Stimulated activated CD4-positive, alpha-beta T cell treated with anti-CD3 and anti-CD28 coated beads, TNF-alpha, amount 100 ng/mL, for 1 hour (primary cell): ENCODE measurements at places on chromosomes 7 and 10.

- no peak for DNase-seq
These were observed 54.8 kb downstream of the MINDY3 start for GRCh38 chr10:15805395-15806058.

DNA sequence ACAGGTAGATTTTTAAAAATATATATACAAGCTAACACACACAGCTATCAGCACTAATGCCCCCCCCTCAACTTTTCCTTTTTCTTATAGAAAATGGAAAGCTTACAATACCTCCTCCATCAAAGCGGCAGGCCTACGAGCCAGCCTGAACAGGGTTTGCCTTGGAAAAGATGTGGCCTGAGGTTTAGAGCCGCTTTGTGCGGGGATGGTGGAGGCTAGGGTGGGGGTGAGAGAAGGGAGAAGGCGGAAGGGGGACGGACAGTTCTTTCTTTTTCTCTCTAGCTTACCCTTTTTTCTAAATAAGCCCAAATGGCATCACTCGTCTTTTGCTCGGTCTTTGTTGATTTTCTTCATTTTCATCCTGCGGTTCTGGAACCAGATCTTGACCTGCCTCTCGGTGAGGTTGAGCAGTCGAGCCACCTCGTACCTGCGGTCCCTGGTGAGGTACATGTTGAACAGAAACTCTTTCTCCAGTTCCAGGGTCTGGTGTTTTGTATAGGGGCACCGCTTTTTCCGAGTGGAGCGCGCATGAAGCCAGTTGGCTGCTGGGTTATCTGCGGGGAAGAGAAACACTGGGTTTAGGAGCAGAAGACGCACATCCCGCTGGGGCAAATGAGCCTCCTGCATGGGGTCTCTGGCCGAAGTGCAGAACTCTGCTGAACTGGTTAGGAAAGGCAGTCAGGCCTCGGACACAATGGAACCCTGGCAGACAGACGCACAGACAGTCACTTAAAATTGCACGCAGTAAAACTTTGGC is 1.9 kb downstream of the HOXA9 start:
- no peak for DNase-seq

GRCh38 chr7:152966189-152966588 is 206.6 kb downstream of the ACTR3B start:
- no peak for DNase-seq

- DNase-seq = no peak
These were observed 44.1 kb downstream of the NPY start for GRCh38 chr7:24328050-24328449.

DNA sequence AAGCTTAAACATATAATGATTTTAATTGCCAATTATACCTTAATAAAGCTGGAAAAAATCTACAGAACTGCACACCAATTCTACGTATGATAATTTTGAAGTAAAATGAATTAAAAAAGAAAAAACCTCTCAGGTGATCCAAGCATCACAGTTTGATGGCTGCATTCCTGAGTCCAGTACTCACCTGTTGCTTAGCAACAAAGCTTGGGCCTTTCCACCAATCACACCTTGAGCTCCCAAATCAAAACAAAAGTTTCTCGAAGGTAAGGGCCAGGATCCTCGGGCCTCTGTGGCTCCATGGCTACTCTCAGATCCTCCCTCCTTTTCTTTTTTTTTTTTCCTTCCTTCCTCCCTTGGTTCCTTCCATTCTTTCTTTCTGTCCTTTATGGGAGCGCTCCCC is 137.2 kb upstream of the PCBD1 start:
- no peak for DNase-seq

GRCh38 chr10:113369365-113369694 is 183.5 kb upstream of the HABP2 start:
- no peak for DNase-seq

DNA sequence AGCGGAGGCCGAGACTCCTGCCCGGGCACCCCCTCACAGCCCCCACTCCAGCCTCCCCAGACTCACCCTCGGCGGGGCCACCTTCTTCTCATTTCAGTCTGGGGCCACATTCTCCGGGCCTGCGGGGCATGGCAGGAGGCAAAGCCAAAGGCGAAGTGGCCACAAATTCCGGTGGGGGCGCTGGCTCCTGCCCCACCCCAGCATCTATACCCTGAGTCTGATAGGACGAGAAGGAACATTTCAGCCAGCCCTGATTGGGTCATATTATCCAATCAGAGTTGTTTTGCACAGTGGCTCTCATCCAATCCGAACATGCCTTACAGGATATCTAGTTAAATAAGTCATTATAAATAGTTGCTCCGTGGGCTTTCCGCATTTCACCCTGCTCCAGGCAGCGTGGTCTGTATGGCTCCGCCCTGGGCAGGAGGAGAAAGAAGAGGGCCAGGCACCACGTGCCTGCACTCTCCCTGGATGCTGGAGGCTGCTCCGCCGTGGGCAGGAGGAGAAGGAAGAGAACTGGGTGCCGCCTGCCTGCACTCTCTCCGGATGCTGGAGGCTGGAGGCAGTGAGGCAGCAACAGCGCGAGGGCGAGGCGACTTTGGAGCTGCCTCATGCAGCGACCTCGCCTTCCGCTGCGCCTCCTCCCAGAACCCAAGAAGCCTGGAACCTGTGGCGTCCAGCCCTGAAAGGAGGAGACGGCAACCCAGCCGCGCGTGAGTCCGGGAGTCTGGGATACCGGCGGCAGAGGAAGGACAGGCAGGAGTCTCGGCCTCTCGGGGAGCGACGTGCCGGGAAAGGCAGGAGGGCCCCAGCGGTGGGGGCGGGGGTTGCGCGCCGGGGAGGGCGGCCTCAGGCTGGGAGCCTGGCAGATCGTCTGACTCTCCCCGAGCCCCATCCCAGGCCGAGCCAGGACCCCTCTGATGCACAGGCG is 162.9 kb downstream of the ZNF33B start:
- no peak for DNase-seq

DNA sequence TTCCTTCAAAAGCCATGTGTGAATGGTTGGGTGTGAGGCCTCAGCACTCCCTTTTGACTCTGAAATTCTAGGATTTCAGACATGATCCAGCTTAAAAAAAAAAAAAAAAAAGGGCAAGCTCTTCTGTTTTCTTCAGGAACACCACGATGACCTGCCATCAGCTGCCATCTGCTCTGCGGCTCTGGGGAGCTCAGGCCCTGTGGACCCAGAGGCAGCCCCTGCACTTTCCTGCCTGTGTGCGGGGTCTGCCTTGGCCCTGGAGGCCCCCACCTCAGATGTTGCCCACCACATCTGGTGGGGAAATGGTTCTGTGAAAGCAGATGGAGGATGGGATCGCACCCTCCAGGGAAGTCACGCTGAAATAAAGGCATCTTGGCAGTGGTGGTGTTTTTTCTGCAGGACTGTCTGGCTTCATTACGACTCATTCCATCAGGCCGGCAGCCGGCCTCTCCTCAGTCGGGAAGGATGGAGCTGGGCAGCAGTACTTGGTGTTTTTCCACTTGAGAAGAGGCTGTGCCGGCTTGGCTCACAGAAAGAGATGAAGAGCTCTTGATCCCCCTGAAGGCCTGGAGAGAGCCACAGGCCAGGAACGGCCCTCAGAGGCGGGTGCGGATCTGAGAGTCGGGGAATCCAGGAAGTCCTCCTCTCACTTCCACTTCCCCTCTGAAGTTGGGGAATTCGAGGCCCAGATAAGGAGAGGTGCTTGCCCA is 66.1 kb upstream of the AQP1 start:
- DNase-seq = no peak

DNA sequence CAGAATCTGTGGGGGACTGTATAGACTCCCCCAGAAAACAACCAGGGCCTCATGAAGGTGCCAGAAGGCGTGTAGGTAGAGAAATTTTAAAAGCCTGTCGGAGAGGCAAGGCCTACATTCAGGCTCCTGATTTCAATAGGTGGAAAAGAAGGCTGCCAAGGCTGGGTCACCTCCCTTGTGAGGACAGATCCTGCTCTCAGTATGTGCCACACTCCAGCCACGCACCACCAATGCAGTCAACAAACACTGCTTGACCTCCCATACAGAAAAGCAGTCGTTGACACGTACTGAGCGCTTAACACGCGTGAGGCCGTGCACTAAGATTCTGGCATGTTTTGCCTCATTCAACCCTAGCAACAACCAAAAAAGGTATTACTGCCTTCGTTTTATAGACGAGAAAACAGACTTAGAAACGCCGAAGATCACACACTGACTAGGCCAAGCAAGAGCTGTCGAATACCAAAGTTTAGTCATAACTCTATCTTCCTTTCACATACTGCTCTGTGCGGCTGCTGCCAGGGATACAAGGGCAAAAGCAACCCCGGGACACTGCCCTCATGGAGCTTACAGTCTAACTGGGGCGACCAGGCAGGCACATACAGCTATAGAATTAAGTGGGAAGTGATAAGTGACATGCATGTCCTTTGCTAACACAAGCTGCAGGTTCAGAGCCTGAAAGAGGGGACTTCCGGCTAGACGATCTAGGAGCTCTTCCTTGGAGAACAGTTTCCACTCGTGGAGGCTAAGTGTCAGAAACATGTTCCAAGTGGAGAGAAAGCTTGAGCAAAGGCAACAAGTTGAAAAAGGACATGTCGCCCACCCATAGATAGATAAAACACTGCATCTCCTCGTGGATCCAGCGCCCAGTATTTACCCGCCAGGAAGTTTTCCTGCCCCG is 797 bp upstream of the NKX2-3 start:
- no peak for DNase-seq

DNA sequence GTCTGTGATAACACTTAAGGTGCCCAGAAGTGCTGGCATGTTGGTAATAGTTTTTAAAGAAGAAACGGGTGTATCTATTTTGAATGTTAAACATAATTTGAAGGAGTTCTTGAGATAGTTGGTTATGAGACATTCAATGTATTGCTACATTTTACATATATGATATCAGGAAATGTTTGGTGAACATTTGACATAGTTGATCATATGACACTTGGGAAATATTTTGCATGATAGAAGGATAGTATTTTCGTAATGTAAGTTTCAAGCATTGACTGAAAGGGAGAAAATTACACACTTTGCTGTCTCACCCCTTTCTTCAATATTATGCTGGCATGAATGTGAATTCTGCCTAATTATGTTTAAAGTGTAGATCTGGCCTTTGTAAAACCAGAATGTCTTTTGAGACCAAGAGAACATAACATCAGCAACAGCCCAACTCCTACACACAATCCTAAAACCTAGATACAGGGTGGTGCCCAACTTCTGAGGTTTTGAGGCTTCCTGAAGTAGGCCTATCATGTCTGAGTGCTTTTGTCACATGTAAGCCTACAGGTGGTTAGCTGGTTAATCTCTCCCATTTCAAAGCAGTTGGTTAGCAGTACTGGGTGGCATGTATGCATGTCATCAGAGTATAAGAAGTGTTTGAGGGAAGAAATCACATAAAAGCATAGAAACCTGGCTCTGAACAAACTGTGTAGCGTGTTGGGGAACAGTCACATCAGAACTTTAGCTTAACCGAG is 2.1 kb downstream of the ADD3 start:
- DNase-seq = peak; percentile 24
